ENCODE measurements at places on chromosomes 2 and 18.

DNA sequence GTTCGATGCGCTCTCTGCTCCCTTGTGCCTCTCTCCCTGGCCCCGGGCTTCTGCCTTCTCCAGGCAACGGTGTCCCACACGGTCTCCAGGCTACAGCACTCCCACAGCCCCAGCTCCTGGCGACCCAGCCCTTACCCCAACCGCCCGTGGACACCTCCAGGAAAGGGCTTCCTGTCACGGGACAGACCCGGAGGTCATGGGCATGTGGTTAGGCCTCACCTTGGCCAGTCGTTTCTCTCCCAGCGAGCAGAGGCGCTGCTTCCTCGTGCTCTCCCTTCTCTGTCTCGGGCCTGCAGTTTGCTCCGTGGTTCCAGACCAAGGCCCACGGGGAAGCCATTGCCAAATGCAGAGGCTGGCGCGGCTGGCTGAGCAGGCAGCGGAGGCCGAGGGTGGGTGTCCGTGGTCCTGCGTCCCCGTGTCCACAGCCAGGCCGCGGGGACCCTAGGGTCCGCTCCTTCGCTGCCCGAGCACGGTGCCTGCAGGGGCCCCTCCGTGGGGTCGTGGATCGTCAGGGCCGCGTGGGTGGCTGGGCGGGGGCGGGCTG lies 61.0 kb upstream of the IL1RL1 start:
- no peak for DNase-seq

- peak; percentile 71 for DNase-seq
These were observed 13.6 kb downstream of the MRO start for GRCh38 chr18:50806208-50806616.

GRCh38 chr18:55849391-55849790 lies 261.4 kb upstream of the TCF4 start:
- DNase-seq, result no peak

DNA sequence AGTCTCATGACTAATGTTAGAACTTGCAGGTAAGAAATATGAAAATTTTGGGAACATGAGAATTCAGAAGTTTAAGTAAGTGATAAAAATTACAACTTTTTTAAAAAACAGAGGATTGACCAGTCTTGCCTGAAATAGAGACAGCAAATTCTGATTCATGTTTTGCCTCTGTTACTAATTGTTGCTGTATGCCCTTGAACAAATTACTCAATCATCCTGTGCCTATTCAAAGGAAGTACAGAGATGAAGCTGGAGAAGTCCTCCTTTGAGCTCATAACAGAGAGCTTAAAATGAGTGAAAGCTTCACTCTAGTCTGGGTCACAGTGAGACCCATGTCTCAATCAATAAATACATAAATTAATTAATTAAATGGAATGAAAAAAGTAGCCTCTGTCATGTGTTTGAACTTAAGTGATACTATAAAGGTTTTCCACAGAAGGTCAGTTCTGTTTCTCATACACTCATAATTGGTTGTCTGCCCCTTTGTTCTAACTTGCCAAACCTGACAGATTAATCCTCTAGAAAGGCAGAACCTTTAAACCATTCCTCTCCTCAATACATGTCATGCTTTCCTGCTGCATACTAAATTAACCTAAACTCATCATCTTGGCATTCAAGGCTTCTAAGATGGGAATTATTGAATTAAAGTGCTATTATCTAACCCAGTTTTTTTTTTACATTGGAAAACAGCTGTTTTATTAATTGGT lies 374.6 kb upstream of the LRATD1 start:
- DNase-seq, result no peak

DNA sequence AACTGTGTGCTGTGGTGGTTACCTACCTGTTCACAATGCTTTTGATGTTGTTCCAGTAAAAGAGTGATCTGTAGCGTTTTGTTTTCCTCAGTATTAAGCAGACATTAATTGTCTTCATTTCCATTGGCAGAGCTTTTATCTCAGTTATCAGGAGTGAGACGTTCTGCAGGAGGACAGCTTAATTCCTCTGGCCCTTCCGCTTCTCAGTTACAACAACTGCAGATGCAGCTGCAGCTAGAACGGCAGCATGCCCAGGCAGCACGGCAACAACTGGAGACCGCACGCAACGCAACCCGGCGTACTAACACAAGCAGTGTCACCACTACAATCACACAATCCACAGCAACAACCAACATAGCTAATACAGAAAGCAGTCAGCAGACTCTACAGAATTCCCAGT lies 78.3 kb downstream of the KCMF1 start:
- no peak for DNase-seq

GRCh38 chr2:217800433-217801114 lies 202.2 kb downstream of the TNS1 start:
- no peak for DNase-seq

DNA sequence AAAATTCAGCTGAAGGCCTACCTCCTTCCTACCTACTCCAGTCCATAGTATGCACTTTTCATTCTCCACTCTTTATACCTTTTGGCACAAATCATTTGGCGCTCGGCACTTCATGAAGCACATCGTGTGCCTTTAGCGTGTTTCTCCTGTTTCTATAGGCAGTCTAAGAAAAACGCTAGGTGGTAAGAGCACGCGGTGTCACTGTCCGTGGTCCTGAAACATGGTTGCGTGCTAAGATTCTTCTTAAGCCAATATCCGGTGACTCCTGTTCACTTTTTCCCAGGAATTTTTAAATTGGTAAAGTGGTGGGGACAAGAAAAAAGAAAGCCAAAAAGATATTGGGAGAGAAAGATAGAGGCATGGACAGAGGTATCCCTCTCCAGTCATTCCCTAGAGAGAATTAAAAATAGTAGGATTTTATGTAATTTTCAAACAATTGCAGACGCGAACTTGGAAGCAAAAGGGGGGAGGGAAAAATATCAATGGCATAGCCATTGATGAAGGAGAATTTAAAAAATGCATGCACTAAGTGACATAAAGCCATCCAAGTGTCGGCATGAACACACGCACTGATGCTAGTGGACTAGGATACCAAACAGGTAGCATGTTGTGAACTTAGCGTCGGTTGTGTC lies 1.4 kb upstream of the CTNNA2 start:
- peak; percentile 23 for DNase-seq

All from inflammatory macrophage treated with lipopolysaccharide for 1 hour (primary cell).